SJCRH30 (cell line): ENCODE measurements at places on chromosomes 2 and 18. TPM values are rescaled to one million over a fixed set of nuclear protein-coding genes. Genes with fewer than 3 reads are reported as not detected.
A peak's percentile ranks its signal among the peaks of the same experiment; 100 is the strongest.

DNA sequence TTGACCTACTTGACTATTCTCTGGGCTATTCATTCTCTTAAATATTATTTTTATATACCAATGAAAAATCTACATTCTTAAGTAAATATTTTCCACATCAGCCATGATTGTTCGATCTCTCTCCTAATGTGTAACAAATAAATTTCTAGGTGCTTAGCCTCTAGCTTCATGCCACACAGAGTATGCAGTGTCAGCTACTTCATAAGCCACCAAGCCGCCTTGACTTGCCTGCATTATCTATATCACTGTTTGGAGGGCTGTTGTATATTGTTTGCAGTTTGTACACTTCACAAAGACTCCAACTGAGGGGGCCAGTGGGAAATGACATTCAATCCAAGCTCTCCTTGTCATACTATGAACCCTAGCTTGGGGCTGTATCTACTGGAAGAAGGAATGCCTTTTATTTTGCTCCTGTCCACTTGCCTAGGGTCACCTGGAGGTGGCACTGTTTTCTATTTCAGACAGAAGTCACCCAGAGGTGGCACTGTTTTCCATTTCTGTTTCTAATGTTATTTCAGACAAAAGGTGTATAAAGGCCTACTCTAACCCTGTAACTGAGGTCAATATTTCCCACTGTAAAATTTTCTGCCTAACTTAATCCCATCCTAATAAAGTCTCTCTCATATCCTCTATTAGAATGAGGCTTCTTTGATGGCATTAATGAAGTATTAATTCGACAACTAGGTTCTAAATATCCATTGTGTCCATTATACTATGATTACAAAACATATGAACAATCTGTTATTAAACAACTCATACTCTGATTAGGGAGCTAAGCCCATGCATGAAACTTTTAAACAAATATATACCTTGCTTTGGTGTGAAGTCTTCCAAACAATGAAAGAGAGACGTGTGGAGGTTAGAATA lies 36.4 kb downstream of the COL5A2 start:
- H3K27ac ChIP-seq: no peak overlapping the region
- no peaks in the 10 kb centered on the region for H3K27me3 ChIP-seq
- H3K4me1 ChIP-seq: no peaks in the 10 kb centered on the region
- peaks cover 5% of the 10 kb centered on the region; the same call in 1 of the 2 replicates for H3K36me3 ChIP-seq
- peak; percentile 83 for DNase-seq
- no peak overlapping the region for H3K4me3 ChIP-seq

Gene IL36B
- total RNA-seq: not detected in 2 replicates

DNA sequence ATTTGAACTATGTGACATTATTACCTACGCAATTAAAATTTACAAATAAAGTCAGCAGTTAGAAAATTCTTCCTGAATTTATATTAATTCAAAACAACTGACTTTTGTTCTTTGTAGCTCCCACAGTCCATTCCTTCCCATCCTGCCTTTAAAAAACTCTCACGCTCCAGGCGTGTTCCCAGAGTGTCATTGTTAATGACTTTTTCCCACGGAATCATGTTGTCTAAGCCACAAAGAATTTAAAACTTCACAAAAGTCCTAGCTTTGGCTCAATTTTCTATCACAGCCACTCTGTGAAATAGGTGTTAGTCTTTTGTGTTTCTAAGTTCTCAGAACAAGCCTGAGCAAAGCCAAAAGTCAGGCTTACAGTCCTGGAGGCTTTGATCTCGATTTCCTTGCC lies 26.5 kb downstream of the SLC1A4 start:
- no peaks in the 10 kb centered on the region for H3K4me1 ChIP-seq
- no peaks in the 10 kb centered on the region for H3K36me3 ChIP-seq
- DNase-seq: no peak
- H3K27ac ChIP-seq: no peak overlapping the region
- no peaks in the 10 kb centered on the region for H3K27me3 ChIP-seq

DNA sequence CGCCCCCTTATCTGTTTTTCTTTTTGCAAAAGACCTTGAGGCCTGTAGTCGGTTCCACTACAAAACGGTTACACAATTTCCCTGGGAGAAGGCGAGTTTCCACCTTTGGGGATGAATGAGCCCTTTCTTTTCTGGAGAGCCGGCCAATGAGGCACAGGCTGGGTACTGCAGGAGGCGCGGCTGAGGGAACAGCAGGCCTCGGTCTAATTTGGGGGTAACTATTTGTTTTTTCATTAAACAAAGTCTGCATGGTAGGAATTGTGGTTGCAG lies 129.2 kb downstream of the MYCN start:
- peak overlapping the region; percentile 80 for H3K27ac ChIP-seq
- peak overlapping the region; percentile 30 for H3K4me3 ChIP-seq
- no peaks in the 10 kb centered on the region for H3K36me3 ChIP-seq
- H3K4me1 ChIP-seq: peaks cover 38% of the 10 kb centered on the region
- DNase-seq: no peak
- no peaks in the 10 kb centered on the region for H3K27me3 ChIP-seq

GRCh38 chr2:23904692-23905091 lies 22.2 kb downstream of the ATAD2B start:
- no peaks in the 10 kb centered on the region for H3K4me1 ChIP-seq
- no peak overlapping the region for H3K4me3 ChIP-seq
- DNase-seq: no peak
- H3K27me3 ChIP-seq: no peaks in the 10 kb centered on the region
- no peak overlapping the region for H3K27ac ChIP-seq
- no peaks in the 10 kb centered on the region for H3K36me3 ChIP-seq

Gene SCYGR2
- not detected in 2 replicates for total RNA-seq

GRCh38 chr2:65885266-65885665 lies 452.9 kb upstream of the SPRED2 start:
- no peak overlapping the region for H3K4me3 ChIP-seq
- 0 out of 2 replicates have a peak, but pooled peaks cover 5% of the 10 kb centered on the region for H3K27me3 ChIP-seq
- H3K36me3 ChIP-seq: no peaks in the 10 kb centered on the region
- no peak overlapping the region for H3K27ac ChIP-seq
- no peaks in the 10 kb centered on the region for H3K4me1 ChIP-seq

GRCh38 chr2:24731040-24731439 lies 62.2 kb downstream of the PTRHD1 start:
- H3K4me3 ChIP-seq: no peak overlapping the region
- no peak for DNase-seq
- no peaks in the 10 kb centered on the region for H3K27me3 ChIP-seq
- H3K4me1 ChIP-seq: no peaks in the 10 kb centered on the region
- no peak overlapping the region for H3K27ac ChIP-seq

DNA sequence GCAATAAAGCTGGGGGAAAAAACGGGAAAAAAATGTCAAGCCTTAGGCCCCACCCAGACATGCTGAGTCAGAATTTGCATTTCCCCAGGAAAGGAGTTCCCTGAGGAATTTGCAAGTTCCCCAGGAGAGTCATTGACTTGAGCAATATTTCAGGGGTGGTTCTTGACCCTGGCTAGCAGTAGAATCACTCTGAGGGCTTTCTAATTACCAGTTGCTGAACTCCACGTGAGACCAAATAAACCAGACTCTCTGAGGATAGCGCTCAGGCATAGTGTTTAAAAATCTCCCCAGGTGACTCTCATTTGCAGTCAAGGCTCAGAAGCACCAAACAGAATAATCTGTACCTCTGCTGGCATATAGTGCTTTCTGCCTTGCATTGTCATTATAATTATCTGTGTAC lies 48.7 kb downstream of the C1QL2 start:
- no peak overlapping the region for H3K27ac ChIP-seq
- H3K4me3 ChIP-seq: no peak overlapping the region
- no peaks in the 10 kb centered on the region for H3K36me3 ChIP-seq
- no peaks in the 10 kb centered on the region for H3K4me1 ChIP-seq
- no peaks in the 10 kb centered on the region for H3K27me3 ChIP-seq

Gene CCDC141
- total RNA-seq: 5.3 and 5.5 TPM in 2 replicates
